ENCODE measurements at places on chromosomes 4 and X.
A peak's percentile ranks its signal among the peaks of the same experiment; 100 is the strongest.

DNA sequence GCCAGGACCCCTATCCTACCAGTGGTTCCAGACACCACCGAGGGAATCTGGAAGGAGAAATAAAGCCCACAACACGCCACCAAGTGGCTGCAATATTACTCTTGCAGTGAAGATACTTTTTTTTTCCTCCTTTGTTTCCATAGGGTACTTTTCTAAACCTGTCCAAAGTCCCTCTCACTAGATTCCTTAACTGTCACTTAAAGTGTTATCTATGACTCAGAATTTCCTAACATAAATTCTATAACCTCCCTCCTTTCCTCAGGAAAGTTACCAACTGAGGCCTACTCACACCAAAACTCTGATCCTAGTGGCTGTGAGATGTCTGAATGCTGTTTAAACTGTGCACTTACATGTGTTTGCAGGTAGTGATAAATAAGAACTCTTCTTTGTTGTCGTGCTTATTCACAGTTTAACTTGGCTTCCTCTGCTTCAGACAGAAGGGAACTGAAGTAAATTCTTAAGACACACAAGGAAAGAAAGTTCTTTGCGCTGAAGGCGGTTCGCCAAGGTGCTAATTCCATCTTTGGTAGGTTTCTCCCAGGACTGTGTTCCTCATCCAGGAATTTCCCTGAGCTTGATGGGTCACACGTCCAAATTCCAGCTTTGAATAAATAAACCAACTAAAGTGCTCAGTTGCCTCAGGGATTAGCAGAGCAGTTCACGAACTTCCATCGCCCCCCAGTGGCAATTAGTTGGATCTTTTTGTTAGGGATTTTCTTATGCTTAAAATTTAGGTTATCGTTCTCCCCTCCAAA, 10.7 kb upstream of the HCCS start:
- no peak for DNase-seq

DNA sequence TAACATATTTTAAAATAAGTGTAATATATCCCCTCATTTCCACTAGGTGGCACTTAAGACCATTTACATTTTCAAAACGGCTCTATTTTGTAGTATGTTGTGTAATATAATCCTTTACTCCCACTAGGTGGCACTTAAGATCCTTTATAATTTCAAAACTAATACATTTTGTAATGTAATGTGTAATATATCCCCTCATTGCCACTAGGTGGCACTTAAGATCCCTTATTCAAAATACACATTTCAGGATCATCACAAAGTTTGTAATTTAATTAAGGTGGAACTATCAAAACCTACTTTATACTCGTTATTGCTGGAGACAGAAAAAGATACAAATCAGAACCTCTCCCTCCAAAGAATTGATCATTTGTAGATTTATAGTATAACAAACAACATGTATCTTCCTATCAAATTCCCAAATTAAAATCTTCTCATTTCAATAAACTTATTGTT, 132.5 kb downstream of the ARHGAP6 start:
- DNase-seq, result peak; percentile 97

DNA sequence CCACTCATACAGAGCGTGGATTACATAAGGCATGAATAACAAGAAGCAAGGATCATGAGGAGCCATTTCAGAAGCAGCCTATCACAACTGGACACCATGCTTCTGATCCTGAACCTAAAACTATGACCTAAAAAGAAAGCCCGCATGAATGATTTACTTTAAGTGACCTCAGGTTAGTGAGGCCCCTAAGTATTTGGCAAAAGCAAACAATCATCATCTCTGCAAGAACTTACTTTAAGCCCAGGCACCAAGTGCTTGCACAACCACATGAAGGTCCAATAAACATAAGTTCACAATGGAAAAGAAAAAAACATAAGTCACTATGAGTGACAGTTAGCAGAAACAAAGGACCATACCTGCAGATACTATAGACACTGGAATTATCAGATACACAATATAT, 7.9 kb upstream of the MBTPS2 start:
- DNase-seq, result no peak

DNA sequence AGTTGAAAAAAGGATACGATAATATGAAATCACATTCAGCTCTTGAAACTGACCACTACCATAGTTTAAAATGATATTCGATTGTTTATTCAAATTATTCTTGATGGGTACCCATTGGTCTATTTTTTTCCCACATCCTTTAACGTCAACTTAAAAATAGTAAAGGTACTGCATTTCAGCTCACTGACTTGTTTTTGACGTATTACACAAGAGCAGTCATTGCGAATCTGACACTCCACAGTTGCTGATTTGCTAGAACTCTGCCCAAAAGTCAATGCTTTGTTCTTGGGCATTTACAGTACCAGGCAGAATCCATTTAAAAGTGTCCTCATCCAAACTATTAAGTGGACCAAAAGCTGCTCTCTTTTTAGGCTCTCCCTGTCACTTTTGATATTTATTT, 1.2 kb upstream of the PDS5A start:
- no peak for DNase-seq

- DNase-seq, result no peak
Measured at GRCh38 chr4:16075061-16075460, 8.8 kb downstream of the PROM1 start.

DNA sequence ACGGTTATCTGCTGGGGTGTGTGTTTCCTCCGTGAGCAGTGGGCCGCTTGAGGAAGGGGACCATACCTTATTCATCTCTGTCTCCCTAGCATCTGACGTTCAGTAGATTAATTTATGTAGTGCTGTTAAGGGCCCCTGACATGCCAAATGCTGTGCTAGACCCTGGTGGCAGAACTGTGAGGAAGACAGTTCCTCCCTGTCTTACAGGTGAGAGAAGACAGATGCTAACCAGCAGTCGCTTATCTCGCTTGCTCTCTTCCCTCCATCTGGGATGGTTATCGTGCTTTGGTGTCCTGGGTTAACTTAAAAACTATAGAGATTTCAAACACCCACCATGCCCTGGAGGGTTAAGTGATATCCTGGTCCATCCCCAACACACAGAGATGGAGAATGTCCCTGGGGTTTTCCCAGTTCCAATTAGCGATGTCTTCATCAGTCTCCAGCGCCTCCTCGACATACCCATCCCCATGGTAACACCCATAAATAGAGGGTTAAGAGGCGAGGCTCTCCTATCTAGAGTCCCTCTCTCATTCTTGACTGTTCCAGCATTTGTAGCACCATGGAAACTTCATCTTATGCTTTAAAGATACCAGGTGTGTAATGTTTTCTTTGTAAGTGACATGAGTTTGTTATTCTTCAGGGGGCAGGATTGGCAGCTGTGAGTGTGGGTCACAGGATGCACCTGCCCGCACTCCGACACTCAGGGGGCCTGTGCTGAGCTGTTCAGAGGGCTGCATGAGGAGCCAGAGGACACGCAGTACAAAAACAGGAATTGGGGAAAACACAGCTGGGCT, 135.2 kb downstream of the STK32B start:
- no peak for DNase-seq

DNA sequence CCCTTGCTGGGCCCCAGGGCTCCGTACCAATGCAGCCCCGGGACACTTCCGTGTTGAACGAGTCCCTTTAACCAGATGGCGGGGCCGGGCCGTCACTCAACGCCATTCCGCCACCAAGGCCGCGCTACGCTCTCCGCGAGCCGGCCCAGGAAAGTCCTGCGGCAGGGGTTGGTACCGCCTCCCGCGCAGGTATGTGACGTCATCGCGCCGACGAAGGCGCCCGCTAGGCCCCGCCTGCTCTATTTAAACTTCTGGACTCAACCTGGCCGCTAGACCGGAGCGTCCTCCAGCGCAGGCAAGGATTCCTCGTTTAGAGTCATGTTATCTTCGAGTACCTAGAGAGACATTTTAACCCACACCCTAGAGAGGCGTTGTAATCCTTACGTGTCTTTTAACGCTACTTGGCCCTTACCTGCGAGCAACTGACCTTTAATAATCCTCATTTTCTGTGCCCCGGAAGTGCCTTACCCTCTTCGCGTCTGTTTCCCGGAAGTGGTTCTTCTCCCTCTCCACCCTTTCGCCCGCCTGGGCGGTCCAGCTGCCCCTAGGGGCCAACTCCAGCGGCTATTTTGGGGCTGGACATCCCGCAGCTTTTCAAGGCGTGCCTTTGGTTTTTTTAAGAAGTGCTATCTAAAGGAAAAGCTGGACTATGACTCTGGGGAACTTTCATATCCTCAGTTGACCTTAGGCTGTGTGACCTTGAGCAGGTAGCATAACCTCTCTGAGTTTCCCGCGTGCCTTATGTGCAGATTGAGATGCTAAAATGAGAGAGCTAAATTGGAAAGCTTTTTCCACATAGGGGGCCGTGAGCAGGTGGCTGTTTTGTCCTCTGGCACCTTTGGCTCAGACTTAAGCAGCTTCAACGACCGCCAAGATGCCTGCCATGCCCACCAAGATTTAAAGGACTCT, at the start of gene PNPLA4:
Gene PNPLA4 (minus strand): TSS at position 155 of the 909 bp plus-strand sequence. CDS start 1,294 bp downstream, outside the sequence.
- DNase-seq, result peak; percentile 95

- DNase-seq, result no peak
Measured at GRCh38 chr4:87567191-87567590, 38.0 kb upstream of the SPARCL1 start.

DNA sequence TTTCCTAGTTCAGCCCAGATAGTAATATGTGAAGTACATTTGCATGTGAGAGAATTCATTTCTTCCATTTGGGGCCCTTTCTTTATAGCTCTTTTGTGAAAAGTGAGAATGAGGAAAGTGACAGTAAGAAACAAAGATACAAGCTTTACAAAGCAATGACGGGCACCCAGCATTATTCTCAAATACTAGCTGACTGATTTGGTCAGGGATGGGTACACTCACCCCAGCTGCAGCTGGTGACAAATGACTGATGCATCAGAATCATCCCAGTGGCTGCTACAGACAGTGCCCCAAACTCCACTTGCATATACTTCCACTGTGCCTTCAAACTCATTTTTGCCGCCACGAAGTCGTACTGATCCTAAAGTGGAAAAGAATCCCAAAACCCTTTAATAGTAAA, 14.8 kb downstream of the PRSS12 start:
- DNase-seq, result no peak

DNA sequence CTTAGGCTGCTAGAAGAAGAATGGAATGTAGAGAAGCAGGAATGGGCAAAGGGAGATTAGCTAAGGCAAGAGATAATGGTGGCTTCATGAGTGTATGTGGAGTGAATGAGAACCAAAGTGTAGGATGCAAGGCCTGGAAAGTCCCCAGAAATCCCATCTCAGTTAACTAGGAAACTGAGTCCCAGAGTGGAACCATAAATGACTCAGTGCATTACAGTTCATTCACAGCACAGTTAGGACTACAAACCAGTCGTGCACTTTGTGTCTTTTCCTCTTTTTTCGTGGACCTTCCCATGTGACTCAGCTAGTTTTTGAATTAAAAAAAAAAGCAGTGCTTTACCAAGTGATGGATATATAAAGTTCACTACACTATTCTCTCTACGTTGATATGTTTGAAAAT, 27.7 kb upstream of the REST start:
- no peak for DNase-seq

GRCh38 chr4:101685126-101685525, 105.4 kb upstream of the BANK1 start:
- DNase-seq, result no peak

DNA sequence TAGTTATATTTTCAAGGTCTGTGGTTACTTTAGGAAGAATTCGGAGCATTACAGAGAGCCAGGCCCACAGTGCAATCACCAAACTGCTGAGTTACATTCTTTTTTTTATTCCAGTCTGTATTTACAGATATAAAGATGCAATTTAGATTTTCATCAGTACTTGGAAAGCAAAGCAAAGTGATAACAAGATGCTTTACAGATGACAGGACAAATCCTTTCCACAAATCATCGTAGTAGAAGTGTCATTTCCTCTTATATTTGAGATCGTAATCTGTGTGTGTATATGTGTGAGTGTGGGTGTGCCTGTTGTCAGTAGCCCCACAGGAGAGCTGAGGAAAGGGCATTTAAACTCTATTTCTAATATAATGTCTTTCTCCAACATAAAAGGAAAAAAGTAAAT, 1893.7 kb downstream of the STIM2 start:
- DNase-seq, result no peak

GRCh38 chr4:110442788-110443187, 33.2 kb upstream of the ENPEP start:
- DNase-seq, result no peak

DNA sequence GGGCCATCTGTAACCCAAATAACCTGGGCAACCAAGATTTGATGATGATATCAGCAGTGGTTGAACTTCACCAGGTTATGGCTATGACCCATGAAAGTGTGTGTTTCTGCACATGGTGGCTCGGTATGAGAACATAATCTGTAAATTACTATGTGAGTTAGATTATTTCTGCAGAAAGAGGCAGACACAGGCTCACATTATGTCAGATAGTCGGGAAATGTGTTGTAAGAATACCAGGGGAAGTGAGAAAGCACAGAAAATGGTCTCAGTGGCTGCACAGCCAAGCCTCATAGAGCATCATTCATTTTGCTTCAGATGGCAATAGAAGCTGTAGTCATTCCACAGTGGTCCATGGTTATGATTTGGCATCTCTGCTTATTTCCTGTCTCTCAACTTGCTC, 63.0 kb upstream of the RBPJ start:
- no peak for DNase-seq

DNA sequence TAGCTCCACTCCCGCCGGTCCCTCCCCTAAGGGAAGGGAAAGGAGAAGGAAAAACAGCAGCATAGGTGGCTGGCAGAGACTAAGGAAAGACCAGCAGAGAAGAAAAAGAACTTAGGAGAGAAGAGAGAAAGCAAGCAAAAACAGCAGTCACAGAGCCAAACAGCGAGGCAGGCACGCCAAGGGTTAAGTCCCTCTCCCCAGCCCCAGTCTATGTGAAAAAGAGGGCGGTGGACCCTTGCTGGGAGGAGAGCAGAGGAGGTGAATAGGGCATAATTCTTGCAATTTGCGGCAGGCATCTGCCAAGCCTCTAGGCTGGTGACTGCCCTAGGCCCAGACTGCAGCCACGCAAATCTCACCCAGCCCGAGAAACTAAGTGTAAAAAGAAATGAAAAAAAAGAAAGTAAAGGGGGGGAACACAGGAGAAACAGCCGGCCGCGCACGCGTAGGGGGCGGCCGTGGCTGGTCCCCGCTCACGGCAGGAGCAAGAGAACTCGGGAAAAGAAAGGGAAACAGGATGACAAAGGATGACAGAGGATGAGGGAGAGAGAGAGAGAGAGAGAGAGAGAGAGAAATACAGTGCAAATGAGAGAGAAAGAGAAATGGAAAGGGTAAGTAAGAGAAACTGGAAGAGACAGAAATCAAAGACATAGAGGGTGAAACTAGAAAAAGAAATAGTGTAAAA, 48.6 kb downstream of the MAGEA9 start:
- DNase-seq, result no peak

GRCh38 chrX:150844016-150844415, 54.5 kb downstream of the CD99L2 start:
- no peak for DNase-seq

GRCh38 chr4:16875487-16875886, 23.0 kb downstream of the LDB2 start:
- DNase-seq, result no peak

Data from NCI-H1417 treated with DMSO at 0.1 percent for 48 hours (cell line).